Cerebellar nuclear complex (tissue), 1 donor: ENCODE measurements at places on chromosomes 1 and 21.

DNA sequence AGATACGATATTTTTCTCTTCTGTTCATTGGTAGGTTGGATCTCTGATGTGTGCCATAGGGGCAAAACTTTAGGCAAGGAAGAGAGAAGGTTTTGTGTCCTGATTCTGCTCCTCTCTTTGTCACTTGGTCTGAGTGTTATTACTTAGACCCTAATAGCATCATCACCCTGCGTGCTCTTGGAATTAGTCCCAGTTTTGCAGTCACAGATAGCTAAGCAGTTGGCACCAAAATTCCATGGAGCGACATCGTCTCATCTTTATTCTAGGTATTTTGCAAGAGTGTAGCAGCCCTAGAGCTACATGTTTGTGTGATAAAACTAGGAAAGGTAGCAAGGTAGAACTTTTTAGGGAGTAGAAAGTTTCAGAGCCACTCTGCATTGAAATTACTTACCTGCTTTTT is 23.8 kb downstream of the PIP5K1A start:
- no peak for DNase-seq

- no peak for DNase-seq
Observed at GRCh38 chr1:85398391-85399064, 66.4 kb downstream of the DDAH1 start.

- DNase-seq = no peak
Observed at GRCh38 chr1:71170925-71171324, 90.1 kb upstream of the ZRANB2 start.

- no peak for DNase-seq
Observed at GRCh38 chr1:81388435-81388834, 412.3 kb upstream of the ADGRL2 start.

DNA sequence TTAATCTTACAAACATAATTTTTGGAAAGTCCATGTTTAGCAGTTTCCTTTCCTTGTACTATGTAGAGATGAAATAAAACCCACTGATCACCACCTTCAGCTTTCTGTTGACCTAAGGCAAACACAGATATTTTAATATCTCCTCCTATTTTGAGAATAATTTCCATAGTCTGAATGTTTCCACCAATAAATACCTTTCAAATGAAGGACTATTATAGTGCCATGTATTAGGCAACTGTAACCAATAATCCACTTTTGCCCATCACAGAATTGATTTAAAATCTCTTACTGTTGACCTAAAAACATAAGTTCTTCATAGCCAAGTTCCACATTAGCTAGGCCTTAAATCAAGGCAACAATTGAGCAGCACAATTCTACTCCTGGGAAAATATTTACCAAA is 1.8 kb downstream of the CDC42BPA start:
- DNase-seq = no peak

- DNase-seq = no peak
Observed at GRCh38 chr1:97190326-97190725, 468.7 kb downstream of the PTBP2 start.

GRCh38 chr1:208520438-208521099 is 276.4 kb upstream of the PLXNA2 start:
- peak; percentile 43 for DNase-seq

DNA sequence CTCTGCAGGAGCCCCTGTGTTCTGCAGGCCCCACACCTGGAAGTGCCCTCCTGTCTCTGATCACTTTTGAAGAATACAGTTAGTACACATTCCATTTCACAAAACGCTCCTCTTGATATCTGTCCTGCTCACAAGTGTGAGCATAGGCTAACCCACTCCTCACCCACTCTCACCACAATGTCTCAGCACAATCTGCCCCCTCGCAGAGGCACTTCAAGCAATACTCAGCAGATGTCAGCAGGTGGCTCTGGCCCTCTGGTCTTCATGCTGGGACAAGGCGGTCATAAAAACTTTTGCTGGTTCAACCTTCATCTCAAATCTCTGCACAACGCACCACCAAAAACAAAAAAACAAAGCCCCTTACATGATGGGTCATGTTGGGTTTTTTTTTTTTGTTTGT is 671.2 kb downstream of the MATN1 start:
- DNase-seq = no peak

GRCh38 chr21:43211760-43212115 is 42.9 kb downstream of the CRYAA start:
- DNase-seq = no peak

- DNase-seq = no peak
Observed at GRCh38 chr1:52119301-52120079, 22.4 kb upstream of the ZFYVE9 start.

GRCh38 chr1:143661418-143662101 is 310.2 kb downstream of the FAM72C start:
- no peak for DNase-seq

DNA sequence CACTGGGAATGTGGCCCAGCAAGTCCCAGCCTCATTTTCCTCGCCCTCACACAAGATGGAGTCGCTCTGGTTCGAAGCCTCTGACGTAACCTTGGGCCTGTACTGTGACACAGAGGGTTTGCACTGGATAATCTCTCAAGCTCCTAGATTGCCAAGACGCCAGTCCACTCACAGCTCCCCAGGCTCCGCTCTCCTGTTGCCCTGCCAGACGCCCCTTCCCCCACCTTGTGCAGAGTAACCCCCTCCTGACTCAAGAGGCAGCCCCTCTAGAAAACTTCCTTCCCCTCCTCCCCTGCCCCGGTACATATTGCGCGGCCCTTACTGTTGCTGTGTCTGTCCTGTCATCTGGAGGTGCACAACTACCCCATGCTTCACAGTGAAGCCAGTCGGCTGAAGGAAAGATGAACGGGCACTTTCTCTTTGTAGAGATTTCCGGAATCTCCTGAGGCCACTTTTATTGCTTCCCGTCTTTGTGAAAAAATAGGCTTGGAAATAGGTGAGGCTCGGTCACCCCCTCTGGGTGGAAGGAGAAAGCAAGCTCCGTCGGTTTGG is 981 bp upstream of the KIAA1614 start:
- DNase-seq = no peak

DNA sequence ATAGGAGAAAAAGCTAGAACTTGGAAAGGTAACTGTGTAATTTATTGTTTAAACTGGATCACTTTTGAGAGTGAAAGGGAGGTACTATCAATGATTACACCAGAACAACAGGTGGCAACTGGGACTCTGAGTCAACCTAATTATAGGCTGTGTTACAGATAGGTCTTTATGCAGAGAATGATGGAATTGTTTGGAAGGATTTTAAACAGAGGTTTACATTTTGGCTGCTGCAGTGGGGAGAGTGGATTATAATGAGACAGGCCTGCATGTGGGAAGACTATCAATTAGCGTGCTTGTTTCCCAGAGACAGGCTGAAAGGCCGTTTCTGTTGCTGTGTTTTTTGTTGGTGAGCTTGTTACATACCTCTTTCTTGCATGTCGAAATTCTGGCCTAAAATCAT is 432.9 kb downstream of the PLA2G4A start:
- DNase-seq = no peak

DNA sequence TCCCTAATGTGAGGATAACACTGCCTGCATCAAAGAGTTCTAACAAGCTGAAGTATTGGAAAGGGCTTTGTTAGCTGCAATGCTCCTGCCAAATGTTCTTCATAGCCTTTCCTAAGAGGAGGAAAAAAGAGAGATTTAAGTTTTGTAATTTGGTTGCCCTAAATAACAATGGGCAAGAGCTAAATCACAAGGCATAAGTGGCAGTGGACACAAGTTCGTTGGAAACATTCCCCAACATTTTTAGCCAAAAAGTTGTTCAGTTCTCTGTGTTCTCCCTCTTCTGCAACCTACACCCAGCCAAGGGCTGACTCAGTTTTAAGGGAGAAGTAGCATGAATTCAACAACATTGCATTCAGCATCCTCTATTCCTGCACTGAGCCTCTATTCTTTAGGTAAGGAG is 2.6 kb upstream of the UQCRHL start:
- no peak for DNase-seq

- no peak for DNase-seq
Observed at GRCh38 chr1:221284028-221284427, 404.8 kb downstream of the HLX start.

- no peak for DNase-seq
Observed at GRCh38 chr1:206001476-206001888, 1.7 kb downstream of the RAB7B start.

DNA sequence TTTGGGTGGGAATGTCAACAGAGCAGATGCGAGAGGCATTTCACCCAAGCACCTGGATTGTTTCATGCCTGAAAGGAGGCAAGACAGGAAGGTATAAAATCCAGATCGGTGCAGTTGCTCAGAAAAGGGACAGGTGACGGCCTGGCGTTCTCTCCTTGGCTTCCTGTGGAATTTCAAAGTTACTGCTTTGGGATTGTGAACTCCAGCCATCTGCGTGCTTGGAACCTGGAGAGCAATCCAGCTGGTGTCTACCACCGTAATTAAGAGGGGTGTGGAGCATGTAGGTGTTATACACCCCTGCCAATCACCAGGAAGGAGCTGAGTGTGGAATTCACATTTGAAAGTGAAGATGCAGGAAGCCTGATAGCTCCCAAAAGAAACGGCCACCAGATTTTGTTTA is 286.1 kb downstream of the KIF26B start:
- DNase-seq = no peak
